ENCODE measurements at places on chromosomes 2 and 18.

DNA sequence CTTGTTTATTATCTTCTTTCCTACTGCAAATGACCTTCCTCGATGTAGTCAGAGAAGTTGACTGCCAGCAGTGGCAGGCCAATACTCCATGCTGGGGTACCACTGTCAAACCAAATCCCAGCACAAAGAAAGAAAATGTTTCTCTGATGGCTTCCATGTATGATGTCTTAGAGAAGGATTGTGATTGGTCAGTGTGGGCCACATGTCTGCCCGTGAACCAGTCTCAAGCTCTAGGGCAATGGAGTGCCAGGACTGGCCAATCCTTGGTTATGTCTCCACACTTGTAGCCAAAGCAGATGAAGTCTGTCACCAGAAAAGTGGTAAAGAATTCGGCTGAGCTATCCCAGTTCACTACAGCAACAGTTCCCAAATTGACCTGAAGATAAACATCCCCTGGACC lies 17.6 kb upstream of the SMAD4 start:
- no peak for DNase-seq

DNA sequence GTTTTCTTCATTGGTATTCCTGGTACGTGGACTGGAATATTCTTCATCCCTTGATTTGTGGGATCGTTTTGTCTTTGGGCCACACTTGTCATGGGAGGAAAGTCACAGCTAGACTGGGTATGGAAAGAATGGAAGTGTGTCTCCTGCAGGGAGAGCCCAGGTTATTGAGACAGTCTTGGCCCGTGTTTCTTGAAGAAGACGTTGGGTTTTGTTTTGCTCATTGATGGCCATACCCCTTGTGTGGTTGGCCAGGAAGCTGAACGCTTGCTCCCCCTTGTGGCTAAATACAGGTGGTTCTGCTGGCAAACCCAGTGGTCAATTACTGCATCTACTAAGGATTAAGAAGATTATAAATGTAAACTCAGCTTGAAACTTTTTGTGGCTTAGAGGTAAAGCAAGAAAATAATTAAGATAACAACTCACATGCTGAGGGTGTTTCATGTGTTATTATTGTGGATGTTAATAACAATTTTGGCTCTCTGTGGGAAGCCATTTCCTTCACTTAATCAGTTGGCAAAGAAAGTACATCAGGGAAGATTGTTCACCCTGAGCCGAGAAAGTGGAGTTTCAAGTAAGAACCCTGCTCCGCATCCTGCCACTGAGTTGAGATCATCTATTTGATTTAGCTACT lies 91.8 kb downstream of the NEDD4L start:
- DNase-seq, result no peak

DNA sequence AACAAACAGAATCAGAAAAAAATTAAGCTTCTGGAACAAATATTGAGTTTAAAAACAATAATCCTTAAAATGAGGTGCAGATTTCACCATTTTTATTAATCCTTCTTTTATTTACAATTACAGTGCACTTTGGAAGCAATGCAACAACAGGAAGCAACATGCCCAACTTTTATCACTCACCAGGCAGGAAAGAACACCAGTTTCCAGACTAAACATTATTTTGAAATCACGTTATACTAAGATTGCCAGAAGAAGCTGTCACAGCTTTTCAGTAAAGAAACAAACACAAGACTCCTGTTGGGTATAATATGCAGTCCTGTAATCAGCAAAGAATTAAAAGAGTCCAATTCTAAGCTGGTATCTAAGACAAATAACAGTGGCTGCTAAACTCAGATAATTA lies 137.9 kb upstream of the ZC3H15 start:
- no peak for DNase-seq

GRCh38 chr2:95695613-95696012 lies 103.8 kb downstream of the TRIM43 start:
- no peak for DNase-seq

DNA sequence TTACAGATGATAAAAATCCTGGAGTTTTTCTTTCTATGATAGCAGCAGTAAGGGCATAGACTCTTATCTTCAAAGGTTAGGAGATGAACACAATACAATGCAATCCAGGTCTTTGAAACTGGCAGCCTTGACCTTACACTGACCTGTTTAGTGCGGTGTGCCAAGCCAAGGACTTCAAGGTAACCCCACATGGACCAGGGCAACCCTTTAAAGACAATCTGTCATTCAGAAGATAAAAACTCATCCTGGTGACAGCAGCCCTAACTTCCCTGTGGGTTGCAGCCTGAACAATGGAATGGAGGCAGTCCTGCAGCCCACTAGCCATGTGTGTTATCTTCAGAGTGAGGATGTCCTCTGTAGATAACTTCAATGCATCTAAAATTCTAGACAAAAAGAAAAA lies 78.1 kb downstream of the RTTN start:
- DNase-seq, result no peak

DNA sequence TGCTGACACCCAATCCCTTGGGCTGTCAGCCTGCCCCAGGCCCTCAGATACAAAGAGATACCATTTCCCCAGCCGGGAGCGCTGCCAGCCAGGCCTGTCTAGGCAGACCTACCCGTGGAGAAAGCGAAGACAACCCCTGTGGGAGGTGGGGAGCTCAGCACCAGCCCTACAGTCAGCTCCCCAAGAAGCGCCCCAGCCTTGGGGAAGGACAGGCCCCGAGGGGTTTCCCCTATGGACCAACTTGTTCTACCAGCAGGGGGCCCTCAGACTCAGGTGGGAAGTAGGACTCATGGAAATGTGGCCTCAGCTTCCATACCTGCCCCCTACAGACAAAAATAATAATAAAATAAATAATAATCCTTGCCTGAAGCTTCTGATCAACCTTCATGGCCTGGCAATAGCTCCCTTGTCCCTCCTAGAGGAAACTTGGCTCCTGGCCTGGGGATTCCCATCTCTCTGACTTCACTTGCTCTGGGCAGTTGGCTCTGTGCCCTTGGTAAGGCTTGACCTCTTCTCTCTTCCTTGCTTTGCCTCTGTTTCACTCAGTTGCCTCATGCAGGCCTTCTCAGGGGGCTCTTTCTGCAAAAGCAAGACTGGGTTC lies 7.0 kb downstream of the SLC35F6 start:
- DNase-seq, result peak; percentile 63

DNA sequence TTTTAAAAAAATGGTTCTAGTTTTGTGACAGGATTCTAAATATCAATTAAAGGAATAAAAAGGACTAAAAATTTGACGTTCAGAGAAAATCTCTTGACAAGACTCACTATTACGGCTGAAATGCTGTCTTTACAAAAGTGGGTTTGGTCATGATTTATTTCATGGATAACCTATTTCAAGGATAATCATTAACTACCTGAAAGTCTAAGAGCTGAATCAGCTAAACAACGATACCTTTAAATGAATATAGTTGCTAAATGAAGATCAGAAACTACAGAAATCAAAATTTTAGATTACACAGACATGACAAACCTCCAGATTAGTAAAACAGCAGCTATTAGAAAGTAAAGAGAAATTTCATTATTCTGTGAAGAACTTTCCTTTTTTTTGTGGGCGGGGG lies 35.7 kb downstream of the RTTN start:
- no peak for DNase-seq

GRCh38 chr2:100852999-100853908 lies 33.3 kb downstream of the NPAS2 start:
- no peak for DNase-seq

DNA sequence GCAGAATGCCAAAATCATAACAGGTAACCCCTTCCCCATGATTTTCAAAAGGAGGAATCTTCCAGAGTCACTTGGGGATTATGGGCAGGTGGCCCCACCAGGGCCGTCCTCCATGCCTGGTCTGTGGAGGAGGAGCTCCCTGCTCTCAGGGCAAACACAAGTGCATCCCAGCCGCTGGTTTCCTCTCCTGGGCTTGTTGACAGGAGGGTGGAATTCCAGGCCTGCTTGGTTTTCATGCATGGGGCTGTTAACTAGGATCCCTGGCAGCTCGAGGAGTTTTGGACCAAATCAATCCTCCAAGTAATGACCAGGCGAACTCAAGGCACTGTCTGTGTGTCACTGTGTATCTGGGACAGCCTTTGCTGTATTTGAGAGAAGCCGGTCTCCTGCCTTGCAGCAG lies 45.3 kb downstream of the FOSL2 start:
- no peak for DNase-seq

- no peak for DNase-seq
Observed at GRCh38 chr2:224954980-224955379, 87.3 kb downstream of the DOCK10 start.

- peak; percentile 47 for DNase-seq
Observed at GRCh38 chr2:148817210-148817708, 57.8 kb upstream of the KIF5C start.

- no peak for DNase-seq
Observed at GRCh38 chr2:21498016-21498415, 374.2 kb downstream of the TDRD15 start.

DNA sequence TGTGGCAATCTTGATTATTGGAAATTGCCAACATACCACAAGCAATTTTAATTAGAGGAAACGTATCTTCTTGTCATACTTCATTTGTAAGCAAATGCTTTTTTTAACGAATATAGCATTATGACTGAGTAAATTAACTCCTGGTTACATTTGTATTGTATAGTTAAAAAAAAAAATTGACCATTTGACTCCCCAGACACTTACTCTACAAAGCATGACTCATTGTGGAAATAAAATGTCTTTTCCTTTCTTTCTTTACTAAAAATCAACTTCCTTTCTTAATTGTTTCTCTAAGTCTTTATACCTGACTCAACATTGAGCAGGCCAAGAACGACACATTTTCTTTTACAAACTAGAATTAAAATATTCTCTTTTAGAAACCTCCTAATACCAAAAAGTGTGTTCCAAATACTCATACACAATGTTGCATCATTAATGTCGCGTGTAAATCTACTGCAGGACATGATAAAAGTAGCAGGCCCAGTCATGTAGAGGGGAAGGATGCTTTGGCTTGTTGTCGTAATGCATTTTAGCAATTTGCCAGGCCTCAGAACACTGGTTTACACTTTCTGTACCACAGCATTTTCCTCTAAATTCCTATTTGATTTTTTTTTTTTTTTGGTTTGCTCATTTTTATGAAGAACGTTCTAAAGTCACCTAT lies 349.6 kb upstream of the KCNH7 start:
- no peak for DNase-seq

DNA sequence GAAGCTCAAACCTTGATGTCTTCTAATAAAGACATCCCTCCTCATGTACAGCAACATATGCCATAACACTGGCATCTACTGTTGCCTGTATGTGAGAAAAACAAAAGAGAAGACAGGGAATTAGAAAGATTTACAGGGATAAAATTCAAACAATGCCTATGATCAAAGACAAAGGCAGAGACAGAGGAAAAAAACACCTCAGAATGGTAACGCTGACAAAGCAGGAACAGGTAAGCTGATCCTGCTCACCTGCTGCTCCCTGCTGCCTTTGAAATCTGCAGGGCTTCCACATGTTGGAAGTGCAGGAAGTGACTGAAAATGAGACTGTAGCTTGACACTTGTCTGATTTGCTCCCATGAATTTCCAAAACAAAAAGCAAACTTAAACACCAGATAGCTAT lies 90.2 kb upstream of the DNAJC10 start:
- DNase-seq, result no peak

DNA sequence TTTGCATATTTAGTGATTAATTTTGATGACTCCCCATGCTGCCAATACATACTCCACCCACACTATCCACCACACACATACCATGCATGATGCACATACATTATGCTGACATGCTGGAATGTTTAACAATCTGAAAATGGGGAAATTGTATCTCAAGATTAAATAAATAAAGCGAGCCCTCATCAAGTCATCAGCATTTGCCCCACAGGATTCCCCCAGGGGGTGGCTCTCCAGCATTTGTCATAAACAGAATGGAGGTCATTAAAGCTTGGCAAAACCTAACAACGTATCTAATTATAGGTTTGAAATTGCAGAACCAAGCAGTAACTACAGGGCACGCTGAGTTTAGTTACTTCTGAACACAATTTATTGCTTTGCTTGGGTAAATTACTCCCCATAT lies 141.2 kb upstream of the TACR1 start:
- DNase-seq, result peak; percentile 25

- no peak for DNase-seq
Observed at GRCh38 chr2:104638190-104638858, 215.6 kb upstream of the POU3F3 start.

DNA sequence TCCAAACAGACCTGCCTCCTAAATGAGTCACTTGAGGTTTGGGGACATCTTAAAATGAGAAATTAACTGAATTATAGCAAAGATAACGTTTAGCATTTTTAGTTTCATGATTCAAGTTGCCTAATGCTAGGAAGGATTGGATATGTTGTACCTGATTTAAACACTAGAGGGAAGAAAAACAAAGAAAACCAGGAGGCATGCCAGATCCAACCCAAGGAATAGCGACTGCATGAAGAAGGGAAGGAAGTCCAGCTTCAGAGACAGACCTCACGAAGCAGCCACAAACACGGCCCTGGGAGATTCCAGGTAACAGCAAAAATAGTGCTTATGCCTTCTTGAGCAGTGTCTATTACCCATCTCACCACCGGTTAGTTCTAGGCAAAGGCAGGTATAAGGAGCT lies 499.9 kb upstream of the SPHKAP start:
- no peak for DNase-seq

- DNase-seq, result no peak
Observed at GRCh38 chr2:157312866-157313486, 12.6 kb downstream of the ERMN start.

- DNase-seq, result no peak
Observed at GRCh38 chr2:54099829-54100585, 15.4 kb upstream of the ACYP2 start.

DNA sequence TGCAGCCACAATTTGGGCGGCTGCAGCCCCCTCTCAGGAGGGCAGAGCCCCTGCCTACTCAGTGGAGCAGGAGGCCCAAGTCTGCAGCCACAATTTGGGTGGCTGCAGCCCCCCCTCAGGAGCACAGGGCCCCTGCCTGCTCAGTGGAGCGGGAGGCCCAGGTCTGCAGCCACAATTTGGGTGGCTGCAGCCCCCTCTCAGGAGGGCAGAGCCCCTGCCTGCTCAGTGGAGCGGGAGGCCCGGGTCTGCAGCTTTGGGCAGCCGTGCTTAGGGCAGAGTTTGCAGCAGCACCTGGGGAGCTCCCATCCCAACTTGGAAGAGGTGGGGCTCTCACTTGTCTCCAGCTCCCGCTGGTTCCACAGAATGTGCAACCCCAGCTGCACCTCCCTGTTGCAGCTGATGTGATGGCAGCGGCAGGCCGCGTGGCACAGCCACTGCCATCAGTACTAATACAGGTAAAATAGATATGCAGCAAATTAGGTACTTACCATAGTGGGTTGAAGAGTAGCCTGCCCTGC lies 99.4 kb downstream of the TWIST2 start:
- no peak for DNase-seq

DNA sequence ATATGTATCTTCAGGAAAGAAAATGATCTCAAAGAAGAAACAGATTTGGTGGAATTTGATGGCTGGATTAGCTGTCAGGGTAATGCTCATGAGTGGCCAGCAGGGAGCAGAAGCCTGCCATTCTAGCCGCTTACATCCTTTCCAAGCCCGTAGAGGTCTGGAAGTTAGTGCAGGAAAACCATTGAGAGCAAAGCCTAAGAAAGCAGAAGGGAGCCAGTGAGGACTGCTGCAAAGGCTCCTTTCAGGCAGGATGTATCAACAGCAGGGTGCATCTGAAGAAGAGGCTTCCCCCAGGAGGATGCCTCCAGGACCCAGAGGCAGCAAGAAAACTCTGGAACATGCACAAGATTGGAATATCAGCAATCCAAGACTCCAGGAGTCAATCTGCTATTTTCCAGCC lies 22.9 kb upstream of the LBH start:
- no peak for DNase-seq

GRCh38 chr2:134262684-134263083 lies 8.8 kb downstream of the MGAT5 start:
- no peak for DNase-seq
